ENCODE measurements at places on chromosomes 1 and 21. TPM values are rescaled to one million over a fixed set of nuclear protein-coding genes. Genes with fewer than 3 reads are reported as not detected.

The HAO2 gene
- not detected for total RNA-seq

The CAMK2N1 gene
- total RNA-seq: 4.2 TPM

The SUSD4 gene
- total RNA-seq: 0.38 TPM

The CD1B gene
- total RNA-seq: not detected

The AZIN2 gene
- total RNA-seq: 3.5 TPM

DNA sequence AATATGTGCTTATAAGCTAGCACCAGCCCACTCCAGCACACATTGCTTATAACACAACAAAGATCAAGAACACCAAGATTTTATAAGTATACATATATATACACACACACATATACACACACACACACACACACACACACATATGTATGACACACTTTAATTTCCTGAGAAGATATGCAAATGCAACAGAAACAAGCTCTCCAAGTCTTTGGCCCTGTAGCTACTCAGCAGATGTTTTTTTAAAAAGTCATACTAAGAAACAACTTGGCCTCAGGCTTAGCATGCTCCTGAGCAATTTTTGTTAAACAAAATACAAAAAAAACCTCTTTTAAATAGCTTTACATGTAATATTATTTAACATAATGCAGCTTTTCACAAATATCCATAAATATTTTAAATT, 11.1 kb downstream of the TNFSF18 start:
- no peak for DNase-seq

DNA sequence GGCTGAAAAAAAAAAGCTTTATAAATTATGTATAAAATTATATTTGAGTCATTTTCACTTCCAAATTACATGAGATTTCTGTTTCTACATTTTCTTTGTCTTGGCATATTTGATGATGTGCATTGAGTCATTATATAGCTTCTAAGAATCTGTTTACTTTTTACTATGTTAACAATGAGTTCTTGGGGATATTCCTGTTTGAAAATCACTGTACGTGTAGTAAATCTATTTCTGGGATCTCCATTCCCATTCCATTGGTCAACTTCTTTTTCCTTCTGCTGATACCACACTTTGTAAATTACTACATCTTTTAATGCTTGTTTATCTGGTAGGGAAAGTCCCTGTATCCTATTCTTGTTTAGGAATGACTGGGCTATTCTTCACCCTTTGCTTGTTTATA, 43.6 kb downstream of the TNFRSF9 start:
- DNase-seq: no peak

DNA sequence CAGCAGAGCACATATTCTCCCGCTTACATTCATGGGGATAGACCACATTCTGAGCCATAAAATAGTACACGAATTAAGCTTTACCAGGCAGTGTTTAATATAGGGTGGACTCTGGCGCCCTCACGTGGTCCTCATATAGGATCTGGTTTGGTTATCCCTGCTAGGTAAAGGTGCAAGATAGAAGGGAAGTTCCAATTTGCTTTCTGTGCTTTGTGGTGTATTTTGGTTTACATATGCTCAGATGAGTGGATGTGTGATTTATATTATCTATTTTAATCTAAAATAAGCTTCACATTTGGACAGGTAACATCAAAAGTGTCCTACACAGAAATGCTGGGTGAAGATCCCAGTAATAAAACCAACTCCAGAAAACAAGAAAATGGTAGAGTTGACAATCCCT, 3.6 kb downstream of the CR1 start:
- peak; percentile 57 for DNase-seq

GRCh38 chr1:105894006-105894405, 1162.5 kb upstream of the PRMT6 start:
- DNase-seq: no peak

- no peak for DNase-seq
Measured at GRCh38 chr1:239929317-239929716, 162.4 kb upstream of the FMN2 start.
